ENCODE measurements at places on chromosomes 5 and 9.

GRCh38 chr9:137176302-137177182, 4.7 kb upstream of the TMEM210 start:
- no peak for DNase-seq

DNA sequence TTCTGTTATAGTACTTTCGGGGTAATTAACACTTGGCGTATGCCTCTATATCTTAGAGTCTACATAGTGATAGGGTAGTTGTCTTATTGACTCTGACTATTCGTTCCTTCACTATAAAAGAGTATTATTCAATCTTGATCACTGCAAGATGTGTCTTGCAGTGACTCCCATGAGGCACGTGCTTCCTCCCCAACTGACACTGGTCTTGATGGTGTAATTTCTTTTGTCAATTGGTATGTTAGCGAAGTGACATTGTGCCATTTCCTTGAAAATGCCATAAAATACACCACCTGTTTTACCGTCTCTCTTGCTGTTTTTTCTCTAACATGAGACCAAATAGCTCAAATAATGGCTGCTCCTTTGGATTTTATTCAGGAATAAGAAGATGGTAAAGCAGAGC, 1314.1 kb upstream of the CDH6 start:
- no peak for DNase-seq

GRCh38 chr5:148385094-148385493, 1.3 kb downstream of the FBXO38 start:
- DNase-seq = no peak

GRCh38 chr5:59745415-59745863, 148.1 kb downstream of the PDE4D start:
- no peak for DNase-seq

GRCh38 chr5:177607115-177607451, 7.2 kb downstream of the B4GALT7 start:
- no peak for DNase-seq

DNA sequence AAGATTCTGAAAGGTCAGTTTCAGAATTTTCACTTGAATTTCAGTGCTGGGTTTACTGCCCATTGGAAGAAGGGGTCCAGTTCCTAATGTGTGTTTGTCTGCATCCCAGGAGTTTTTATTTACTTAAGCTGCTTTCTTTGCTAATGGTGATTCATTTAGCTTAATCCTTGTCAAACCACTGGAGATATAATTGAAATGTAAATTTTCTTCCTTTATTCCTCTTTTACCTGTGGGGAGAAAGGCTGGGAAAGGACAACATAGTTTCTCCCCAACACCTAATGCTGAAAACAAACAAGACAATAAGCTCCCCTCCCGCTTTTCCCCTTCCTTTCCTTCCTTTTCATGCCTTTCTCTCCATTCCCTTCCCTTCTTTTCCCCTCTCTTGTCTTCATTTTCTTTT, 185.8 kb downstream of the KCTD16 start:
- DNase-seq = no peak

DNA sequence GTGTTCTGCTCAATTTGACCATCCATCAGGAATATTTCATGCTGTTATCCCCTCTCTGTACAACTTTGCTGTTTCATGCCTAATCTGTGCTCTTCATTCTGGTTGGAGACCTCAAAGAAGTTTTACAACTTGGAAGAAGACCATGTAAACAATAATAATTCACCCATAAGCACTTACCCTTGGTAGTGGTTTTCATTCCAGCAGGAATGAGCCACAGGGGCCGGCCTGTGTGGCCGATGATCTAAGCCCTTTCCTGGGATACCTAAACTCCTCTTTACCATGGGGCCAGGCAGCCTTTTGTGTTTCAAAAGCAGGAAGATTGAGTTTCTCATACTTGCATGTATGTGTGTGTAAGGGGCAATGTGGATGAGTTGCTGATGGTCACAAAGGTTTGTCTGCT, 165.0 kb downstream of the FGF1 start:
- no peak for DNase-seq

GRCh38 chr5:137142764-137143605, 356.1 kb downstream of the SPOCK1 start:
- no peak for DNase-seq

- DNase-seq = no peak
Measured at GRCh38 chr9:94068257-94068656, 16.0 kb upstream of the PTPDC1 start.

- no peak for DNase-seq
Measured at GRCh38 chr5:154811239-154811638, 39.2 kb downstream of the FAXDC2 start.

- no peak for DNase-seq
Measured at GRCh38 chr5:134656690-134657089, 8.1 kb downstream of the SEC24A start.

- DNase-seq = no peak
Measured at GRCh38 chr9:75939536-75940111, 49.2 kb downstream of the PCSK5 start.

- DNase-seq = no peak
Measured at GRCh38 chr9:7342229-7342628, 457.3 kb downstream of the DMAC1 start.

- no peak for DNase-seq
Measured at GRCh38 chr5:151663617-151664293, 23.0 kb downstream of the SPARC start.

- DNase-seq = no peak
Measured at GRCh38 chr9:20030671-20031070, 241.8 kb upstream of the SLC24A2 start.

- no peak for DNase-seq
Measured at GRCh38 chr9:77759391-77759790, 111.3 kb upstream of the GNA14 start.

- DNase-seq = no peak
Measured at GRCh38 chr5:82821846-82822633, 255.2 kb downstream of the TMEM167A start.

DNA sequence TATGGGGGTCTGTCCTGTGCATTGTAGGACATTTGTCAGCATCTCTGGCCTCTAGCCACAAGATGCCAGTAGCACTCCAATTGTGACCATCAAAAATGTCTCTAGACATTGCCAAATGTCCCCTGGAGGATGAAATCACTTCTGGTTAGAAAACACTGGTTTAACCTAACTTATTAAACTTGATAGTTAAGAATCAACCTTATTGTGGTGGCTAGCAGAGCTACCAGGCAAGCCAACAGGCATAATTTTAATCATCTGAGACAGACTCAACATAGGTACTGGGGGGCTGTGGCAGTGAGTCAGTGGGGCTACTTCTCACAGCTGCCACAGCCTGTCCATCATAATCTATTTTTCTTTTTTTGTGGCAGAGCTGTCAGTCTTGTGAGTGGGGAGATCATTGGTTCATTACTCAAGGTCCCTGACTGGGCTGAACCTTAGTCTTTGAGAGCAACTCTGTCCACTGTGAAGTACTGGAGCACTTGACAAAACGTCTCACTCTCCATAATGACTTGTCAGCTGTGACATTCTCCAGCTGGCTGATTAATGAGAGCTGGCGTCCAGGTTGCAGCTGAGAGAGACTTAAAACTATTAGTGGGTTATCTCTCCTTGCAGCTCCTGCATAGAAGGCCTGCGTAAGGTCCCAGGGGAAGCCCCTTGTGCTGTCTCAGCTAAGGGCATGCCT, 107.9 kb downstream of the DCP2 start:
- DNase-seq = no peak

DNA sequence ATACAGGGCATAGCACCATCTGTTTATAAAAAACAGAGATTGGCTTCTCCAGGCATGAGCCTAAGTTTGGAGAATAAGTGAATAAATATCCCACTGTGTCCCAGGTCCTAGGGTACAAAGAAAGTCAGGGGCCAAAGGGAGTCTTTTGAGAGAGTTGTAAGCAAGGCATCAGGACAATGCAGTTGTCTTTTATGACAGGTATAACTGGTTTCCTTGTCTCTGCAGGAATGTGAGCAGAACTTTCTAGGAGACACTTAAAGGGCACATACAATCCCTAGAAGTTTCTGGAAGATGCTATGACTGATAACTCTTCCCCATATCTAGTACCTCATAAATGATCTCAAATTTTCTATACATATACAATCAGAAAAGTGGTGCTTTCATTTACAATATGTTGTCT, 245.6 kb upstream of the RGMB start:
- no peak for DNase-seq

GRCh38 chr5:149559706-149560105, 8.5 kb upstream of the CSNK1A1 start:
- DNase-seq = no peak

DNA sequence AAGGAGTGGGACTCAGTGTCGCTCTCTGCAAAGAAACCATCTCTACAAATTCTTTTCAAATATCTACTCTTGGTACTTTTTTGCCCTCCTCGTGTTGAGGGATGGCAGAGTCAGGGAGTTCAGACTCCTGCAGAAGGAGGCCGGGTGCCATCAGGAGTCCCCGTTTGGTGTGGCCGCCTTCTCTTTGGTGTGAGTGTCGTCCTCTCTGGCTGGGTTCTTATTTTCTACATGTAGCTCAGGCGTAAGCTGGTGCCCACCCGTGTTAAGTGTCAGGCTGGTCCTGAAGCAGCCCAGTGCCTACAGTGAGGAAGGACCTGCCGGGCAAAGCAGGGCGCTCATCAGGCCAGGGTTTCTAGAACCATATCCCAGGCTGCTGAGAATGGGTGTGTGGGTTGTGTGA, 37.0 kb downstream of the OTULIN start:
- no peak for DNase-seq

DNA sequence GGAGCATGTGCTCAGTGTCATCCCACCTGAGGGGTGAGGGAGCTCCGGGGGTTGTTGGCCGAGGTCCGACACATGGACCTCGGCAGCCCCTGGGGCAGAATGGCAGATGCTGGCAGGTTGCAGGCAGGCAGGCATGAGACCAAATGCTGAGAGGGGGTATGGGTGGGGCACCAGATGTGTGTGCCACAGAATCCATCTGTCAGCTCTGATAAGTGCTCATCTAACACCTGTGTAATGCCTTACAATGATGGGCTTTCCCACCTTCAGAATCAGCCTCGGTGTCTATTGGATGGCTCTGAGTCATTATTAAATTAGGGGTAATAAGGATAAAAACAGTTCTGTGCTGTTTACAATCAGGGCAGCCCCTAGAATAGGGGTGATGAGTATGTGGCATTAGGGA, 73.1 kb upstream of the SAP30L start:
- no peak for DNase-seq

Measured in NCI-H526 (cell line).